ENCODE measurements at places on chromosomes 6 and 20.
A peak's percentile ranks its signal among the peaks of the same experiment; 100 is the strongest.

DNA sequence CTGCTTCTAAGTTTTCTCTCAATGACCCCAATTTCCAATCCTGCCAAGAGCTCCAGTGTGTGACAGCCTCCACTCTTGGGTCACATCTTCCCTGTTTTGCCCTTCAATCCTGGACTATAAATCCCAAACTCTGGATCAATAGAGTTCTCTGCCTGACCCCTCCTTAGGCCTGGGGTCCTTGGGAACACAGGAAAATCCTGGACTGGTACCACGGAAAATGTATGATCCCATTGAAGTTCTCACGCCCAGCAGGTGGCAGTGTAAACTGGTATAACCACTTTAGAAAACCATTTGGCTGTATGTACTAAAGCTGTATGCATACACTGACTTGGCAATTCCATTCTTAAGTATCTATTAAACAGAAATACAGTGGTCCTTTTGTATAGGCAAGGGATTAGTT lies 98.0 kb downstream of the SNAP25 start:
- no peak for DNase-seq

DNA sequence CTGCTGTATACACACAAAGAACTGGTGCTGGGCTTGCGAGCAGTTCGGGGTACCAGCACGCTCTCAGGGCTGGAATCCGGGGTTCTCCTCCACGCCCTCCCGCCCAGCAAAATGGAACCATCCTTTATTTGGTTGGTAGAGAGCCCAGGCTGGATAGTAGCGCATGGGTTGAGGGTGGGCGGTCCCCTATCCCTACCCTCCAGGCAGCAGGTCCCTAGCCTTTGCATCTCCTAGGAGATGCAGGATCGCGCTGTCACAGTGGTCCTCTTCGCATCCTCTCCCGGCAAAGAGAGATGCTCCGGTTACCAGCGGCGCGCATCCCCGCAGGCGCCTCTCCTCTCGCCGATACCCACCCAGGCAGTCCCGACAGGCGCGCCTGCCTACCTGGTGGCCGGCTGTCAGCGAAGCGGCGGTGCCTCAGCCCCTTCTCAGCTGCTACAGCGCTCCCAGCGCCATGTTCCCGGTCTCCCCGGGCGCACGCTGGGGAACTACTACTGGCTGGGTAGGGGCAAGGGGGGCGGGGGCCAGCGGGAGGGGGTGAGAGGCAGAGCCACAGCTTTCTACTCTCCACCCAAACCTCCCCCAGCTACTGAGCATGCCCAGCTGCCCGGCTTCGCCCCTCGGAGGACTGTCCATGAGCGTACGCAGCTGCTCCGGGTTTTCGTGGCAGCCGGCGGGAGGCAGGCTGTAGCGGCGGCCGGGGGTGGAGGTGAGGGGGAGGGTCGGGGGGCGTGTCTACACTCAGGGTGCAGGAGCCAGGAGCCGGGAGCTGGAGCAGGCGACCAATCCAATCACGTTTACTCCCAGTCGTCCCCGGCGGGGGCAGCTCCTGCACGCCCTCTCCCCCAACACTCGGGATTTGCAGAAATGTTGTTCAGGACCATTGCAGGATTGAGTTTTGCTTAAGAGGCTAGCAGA lies at the start of gene PAK5:
TSS of gene PAK5 (minus strand) at position 699 of the 918 bp plus-strand sequence. CDS start 194,748 bp downstream, outside the sequence.
- DNase-seq = no peak

GRCh38 chr6:167695831-167696230 lies 130.9 kb upstream of the AFDN start:
- no peak for DNase-seq

GRCh38 chr6:42352856-42353564 lies 98.7 kb downstream of the TRERF1 start:
- DNase-seq = no peak

DNA sequence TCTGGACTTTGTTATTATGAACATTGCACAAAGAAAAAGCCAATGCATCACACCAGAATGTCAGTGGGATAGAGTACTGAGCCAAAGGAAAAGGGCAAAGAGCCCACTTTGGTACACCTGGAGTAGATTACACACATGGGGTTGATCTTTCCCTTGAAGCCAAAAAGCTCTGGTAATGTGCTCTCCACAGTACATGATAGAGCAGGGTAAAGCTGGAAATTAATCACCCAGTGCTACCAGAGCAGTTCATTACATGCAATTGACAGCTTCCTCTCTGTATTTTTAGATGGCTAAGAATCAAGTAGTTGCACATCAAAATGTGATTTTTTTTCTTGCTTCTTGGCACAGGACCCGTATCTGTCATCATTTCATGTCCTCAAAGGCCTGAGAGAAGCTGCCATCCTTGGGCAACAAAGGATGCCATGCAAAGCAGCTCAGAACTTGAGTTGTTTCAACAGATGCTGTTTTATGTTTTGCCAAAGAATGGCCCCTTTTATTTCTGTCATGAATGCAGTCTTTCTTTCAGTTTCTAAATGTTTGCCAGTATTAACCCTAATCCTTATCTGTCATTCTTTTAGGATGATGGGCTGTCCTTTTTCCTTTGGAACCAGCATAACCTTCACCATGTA lies 88.1 kb downstream of the HDGFL1 start:
- DNase-seq = peak; percentile 1

- no peak for DNase-seq
Observed at GRCh38 chr20:24950836-24951525, 1.9 kb downstream of the CST7 start.

DNA sequence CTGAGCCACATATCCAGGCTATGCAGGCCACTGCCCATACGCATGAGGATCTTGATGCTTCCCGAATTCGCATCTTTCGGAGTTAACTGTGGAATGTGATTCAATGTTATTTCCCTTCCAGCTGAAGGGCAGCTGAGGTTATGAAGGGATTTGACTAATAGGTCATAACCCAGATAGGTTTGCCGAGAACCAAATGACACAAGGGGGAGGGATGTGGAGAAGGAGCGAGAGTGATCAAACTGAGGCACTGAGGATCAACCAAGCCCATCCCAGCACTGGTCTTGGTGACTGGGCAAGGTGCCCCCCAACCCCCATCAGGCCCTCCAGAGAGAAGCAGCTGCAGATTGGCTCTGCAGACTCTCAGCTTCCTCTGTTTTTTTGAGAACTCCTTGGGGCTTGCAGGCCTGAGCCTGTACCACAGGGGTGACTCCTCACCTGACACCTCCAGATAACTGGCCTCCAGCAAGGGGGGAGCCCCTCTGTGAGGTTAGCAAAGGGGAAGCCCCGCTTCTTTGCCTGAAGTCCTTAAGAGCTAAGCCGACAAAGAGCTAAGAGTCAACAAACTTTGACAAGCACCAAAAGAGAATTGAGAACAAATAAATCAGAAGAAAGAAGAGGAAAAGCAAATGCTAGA lies 185.9 kb downstream of the PDE7B start:
- DNase-seq = no peak

DNA sequence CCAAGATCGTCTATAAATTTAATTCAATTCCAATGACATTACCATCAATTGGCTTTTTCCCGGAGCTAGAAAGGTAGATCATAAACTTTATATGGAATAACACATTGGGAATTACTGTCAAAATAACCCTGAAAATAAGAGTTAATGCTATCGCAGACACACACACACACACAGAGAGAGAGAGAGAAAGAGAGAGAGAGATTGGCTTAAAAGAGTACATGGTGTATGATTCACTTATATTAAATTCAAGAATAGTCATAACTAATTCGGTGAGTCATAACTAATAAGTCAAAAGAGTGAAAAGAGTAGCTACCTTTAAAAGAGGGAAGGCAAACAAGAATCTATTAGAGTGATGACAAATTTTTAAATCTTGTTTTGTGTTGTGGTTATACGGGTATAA lies 425.5 kb downstream of the TBC1D32 start:
- DNase-seq = no peak

DNA sequence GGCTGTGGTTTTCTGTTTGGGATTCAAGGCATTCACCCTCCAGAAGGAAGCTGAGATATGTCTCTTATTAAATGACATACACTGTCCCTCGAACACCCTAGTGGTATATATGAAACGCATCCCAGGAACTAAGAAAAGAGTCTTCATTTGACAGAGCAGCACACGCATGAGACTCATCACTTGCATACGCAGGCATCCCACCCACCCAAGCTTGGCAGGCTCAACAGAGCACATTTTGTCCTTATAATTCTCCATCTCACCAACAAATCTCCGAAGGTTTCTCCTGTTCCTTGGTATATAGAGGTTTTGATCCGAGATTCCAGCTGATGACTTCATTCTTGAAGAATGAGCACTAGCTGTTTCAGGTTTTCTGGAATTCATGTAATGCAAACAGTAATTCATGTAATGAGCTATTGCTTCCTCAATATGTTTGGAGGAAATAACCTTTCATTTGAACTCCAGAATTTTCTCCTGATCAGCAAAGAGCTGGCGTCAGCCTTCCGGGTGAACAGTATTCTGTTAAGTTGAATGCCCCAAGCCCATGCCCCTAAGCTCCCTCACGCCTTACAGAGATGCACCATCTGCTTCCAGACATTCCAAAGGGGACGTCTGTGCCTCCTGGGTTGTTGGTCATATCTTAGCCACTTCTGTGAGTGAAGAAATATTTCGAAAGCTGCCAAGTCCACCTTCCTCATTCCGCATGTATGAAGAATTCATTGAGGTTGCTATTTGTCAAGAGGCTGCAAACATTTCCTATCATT lies 66.0 kb upstream of the CDH4 start:
- peak; percentile 58 for DNase-seq

GRCh38 chr20:911882-912600 lies 4.1 kb downstream of the ANGPT4 start:
- DNase-seq = peak; percentile 14

DNA sequence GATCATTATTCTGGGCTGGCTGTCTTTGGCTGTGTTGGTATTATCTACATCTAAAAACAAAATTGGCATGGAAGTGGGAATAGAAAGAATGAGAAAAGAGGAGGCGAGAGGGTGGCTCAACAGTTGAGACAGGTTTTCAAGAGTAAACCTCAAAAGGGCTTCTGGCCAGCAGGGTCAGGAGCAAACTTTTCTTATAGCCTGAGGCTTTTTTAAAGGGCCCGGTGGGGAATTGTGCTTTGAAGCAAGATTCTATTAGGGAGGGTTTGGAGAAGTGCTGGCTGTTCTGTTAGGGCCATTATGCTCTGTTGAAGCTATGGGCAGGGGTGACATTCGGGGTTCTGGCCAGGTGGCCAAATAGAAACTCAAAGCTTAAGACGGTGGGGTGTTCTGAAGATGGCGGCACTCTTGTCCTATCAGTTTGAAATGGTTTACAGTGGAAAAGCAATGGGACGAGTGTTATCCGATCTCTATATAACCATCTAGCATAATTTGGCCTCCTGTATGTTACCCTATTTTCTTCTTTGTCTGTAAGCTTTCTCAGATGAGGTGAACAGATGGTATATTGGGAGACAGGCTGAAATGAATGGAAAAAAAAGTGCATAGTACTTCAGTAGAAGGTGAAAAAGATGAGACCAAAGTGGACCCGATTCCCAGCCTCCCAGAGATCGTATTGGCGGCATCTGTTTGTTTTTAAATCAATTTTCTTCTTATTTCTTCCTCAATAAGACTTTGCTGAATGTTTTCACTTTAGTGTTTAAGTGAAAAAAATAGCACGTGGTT lies 132.1 kb upstream of the CNR1 start:
- no peak for DNase-seq

DNA sequence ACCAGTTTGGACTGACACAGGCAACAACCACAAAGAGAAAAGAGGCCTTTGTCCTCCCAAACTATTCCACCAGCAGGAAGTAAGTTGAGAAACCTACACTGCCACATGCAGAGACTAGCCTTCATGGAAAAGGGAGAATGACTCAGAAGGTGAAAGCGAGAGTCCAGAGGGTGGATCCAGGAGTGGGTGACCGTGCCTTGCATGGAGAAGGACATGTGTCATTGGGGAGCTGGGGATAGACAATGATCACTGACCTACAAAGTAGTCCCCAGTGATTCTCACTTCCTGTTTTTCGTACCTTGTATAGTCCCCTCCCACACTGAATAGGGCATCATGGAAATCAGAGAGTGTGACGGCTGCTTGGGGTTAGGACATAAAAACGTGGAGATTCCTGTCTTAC lies 91.9 kb downstream of the MYLK4 start:
- DNase-seq = peak; percentile 76

DNA sequence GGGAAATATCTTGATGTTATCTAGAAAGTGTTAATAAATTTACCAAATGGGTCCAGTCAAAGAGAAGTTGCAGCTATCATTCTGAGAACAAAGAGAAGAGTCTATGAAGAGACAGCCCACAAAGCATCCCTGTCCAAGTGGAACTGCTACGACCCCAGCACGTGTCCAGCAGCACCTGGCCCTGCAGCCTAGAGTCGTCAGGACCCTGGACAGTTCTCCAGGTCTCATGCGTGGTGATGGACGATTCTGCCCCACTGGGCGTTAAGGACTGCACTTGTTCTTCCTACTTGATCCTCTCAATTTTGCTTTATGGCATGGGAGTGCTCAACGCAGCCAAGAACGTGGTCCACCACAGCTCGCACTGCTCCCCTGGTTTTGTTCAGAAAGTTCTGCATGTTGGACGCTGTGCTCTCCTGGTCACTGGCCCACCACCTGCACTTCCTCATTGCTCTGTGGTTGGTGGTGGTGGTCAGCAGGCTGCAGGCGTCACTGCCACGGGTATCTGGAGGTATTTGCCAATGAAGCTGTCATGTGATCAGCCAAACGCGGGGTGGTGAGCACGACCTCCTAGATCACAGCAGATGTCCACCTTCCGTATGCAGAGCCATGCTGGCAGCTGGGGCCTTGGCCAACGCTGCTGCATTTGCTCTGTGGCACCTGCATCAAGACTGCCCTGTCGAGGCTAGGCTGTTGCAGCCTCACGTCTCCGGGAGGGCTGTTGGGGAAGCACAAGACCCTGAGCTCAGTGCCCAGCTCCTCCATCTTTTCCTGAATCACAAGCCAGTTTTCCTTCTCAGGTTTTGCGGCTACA lies 356.4 kb downstream of the CDH4 start:
- peak; percentile 40 for DNase-seq

- no peak for DNase-seq
Observed at GRCh38 chr6:79711167-79711566, 80.0 kb downstream of the SH3BGRL2 start.

DNA sequence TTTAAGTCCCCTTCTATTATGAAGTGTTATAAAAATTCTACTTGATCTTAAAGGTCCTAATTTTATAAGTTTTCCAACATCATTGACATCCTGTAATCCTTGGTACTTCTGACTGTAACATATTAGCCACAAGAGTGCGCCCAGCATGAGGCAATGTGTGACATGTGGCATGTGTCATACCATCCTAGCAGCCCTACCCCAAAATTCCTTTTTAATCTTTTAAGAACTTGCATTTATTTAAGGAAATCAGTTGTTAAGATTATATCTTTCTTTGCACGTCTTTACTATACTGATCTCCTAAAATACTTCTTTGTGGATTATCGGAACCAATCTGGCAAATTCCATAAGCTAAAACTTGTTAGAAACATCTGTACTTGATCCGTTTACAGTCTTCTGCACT lies 167.1 kb upstream of the SLC24A3 start:
- no peak for DNase-seq
